ENCODE measurements at places on chromosomes 1 and 21.

DNA sequence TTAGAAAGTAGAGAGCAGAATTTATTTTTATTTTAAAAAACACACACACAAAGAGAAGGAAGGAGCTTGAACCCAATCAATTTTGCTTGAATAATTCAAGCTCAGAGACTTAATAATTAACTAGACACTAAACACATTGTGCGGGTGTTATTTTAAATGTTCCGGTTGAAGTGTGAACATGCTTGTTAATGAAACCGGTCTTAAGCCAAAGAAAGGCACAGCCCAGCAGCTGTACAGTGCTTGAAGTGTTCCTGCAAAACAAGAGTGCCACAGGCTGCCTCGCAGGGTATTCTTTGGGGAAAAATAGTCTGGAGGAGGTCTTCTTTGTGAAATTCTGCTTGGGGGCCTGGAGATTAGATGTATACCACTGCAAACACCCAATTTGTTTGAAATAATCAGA lies 2.2 kb upstream of the CDC42BPA start:
- no peak for DNase-seq

DNA sequence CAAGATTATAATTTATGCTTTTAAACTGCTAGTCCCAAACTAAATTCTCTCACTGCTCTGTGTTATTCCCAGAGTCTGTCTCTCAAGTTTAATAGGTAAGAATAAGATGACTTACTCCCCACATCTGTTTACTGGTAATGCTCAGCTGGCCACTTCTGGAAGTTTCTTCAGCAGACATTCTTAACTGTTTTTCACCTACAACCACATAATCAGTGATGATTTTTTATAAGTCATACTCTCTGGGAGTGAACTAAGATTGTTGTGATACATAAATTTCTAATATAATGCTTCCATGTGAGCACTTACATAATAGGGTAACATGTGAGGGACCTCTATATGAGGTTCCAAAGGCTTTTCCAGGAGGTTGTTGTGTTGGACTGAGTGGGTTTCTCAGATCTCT lies 8.7 kb downstream of the SLAMF7 start:
- no peak for DNase-seq

DNA sequence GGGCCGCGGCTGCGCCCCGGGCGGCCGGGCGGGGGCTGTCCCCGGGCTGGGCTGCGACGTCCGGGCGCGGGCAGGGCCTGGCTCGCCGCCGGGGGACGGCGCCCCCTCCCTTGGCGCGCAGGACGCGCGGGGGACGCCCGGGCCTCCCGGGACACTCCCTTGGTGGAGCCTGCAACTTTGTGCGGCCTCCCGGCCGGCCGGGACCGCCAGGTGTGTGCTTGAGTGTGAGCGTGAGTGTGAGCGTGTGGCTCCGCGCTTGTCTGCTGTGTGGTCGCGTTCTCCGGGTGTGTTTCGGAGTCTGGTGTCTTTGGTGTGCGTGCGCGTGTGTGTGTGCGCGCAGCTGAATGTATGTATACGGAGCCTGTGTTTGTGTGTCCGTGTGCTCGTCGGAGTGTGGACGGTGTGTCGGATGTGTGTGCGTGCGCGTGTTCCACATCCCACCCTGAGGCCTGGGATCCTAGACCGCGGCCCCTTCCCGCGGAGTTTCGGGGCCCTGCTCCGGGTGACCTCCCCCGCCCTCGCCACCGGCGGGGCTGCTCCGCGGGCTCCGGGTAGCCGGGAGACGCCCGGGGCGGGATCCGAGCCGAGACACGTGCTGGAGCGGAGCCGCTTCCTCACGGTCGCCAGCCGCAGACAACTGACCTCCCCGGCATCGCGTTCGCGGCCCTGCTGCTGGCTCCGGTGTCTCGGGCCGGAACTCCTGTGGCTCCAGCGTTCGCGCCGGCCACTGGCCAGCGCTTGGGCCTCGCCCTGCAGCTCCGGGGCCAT lies 1.7 kb downstream of the PTPRU start:
- no peak for DNase-seq

- peak; percentile 88 for DNase-seq
These were observed 219.2 kb upstream of the NR5A2 start for GRCh38 chr1:199808110-199808870.

GRCh38 chr1:226002667-226003501 lies 3.7 kb upstream of the SDE2 start:
- peak; percentile 60 for DNase-seq

GRCh38 chr21:31360717-31361116 lies 16.7 kb upstream of the TIAM1 start:
- DNase-seq, result no peak

GRCh38 chr1:8602471-8603219 lies 214.8 kb downstream of the RERE start:
- no peak for DNase-seq

- DNase-seq, result no peak
These were observed 33.1 kb upstream of the ZNF644 start for GRCh38 chr1:91054780-91055481.

DNA sequence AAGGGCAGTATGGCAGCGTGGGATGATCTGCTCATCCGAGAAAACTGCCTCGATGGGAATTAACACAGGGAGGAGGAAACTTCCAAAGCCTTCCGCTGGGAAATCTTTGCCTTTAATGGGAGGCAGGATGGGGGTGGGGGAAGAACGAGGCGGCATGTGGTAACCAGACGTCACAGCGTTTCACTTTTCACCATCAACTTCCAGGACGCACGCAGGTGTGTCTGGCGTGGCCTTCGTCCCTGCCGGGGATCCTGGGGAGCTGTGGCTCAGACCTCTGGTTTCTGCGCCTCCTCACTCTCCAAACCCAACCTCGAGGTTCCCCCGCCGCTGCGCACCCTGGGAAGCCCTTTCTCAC lies 282 bp downstream of the RSPH1 start:
- peak; percentile 20 for DNase-seq

- DNase-seq, result no peak
These were observed 25.8 kb downstream of the OSBPL9 start for GRCh38 chr1:51642739-51643142.

DNA sequence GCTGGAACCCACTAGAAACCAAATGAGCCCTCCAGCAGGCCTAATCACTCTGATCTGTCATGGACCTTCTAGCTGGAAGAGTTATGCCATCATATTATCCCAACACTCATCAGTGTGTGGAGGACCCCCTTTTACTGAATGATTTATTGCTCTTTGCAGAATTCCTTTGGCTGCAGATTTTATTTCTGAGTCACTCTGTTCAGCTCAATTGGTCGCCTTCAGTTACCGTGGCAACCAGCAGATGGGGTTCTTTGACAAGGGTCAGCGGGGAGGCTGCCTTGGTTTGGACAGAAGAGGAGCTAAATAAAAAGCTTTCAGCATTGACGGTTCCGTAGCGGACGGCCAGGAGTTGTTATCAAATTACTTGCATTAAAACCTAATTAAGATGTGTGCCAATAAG lies 220.1 kb downstream of the SDCCAG8 start:
- no peak for DNase-seq

- no peak for DNase-seq
These were observed 30.4 kb downstream of the KCNN3 start for GRCh38 chr1:154839691-154840090.

- DNase-seq, result no peak
These were observed 93.9 kb downstream of the KIF1B start for GRCh38 chr1:10304295-10304694.

DNA sequence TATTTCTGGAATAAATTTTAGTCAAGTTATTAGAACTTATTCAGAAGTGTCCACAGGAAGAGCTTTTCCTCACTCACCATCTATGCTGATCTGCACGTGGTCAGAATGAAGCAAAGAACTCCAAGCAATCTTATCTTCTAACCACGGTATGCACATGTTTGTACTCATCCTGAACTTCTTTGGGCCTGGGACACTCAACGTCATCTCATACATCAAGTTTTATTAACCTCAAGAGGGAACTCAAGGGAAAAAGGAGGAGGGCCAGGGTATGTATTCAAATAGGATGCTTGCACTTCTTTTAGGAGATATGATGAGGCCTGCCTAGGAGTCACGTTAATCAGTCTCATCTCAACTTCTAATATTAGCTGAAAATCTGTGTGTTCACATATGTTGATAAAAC lies 142.5 kb downstream of the C1orf94 start:
- no peak for DNase-seq

GRCh38 chr1:169047074-169047473 lies 59.4 kb upstream of the ATP1B1 start:
- no peak for DNase-seq

DNA sequence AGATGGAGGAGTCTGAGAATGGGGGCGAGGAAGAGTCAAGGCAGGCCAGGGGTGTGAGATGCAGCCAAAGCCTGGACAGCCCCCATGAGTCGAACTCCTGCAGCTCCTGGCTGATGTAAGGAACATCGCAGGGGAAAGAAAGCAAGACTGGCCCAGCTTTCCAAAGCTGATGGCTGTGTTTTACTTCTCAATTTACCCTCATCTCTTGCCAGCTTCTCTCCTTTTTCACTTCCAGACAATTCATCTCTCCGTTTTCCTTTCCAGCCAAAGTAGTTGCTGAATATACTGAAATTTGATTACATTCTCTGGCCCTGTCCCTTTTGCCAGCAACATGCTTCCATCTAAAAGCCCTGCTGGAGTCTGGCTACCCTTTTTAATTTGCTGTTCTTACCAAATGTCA lies 40.0 kb upstream of the UBE2U start:
- no peak for DNase-seq

- no peak for DNase-seq
These were observed 421.0 kb downstream of the MRPL39 start for GRCh38 chr21:25186273-25186672.

- no peak for DNase-seq
These were observed 731.4 kb downstream of the KCNT2 start for GRCh38 chr1:195876792-195877191.

GRCh38 chr1:219153723-219154122 lies 20.0 kb upstream of the LYPLAL1 start:
- no peak for DNase-seq

DNA sequence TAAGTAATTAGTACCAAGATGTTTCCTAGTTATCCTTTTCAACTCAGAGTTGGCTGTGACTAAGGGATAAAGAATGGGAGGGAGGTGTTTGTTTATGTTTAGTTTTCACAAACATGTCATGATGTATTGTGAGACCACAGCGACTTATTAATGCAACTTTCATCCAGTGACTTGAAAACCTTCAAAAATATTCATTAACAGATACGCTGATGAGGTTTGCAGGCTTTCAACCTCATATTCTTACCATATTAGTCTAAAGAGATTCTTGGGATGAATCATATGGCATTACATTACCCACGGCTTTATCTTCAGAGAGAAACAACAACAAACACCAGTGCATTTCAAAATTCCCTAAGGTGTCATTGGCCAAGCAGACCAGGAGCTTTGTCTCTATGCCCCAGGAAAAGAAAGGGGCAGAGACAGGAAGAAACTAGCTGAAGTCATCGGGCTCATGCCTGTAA lies 36.4 kb downstream of the PALMD start:
- peak; percentile 4 for DNase-seq

DNA sequence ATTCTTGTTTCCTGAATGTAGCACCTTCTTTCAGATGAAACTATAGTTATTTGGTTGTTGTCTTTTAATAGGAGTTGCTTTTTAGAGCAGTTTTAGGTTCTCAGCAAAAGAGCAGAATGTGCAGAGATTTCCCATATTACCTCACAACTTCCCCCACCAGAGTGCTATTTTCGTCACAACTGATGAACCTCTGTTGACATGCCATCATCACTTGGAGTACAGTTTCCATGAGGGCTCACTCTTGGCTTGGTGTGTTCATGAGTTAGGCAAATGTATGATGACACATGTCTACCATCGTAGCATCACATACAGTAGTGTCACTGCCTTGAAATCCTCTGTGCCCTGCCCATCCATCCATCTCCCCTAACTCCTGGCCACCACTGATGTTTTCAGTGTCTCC lies 3.7 kb downstream of the IBA57 start:
- no peak for DNase-seq

GRCh38 chr1:111887385-111887784 lies 102.1 kb downstream of the KCND3 start:
- DNase-seq, result no peak

GRCh38 chr1:168897249-168897648 lies 168.2 kb upstream of the DPT start:
- no peak for DNase-seq

- DNase-seq, result no peak
These were observed 49.9 kb upstream of the LAPTM5 start for GRCh38 chr1:30807318-30808066.

DNA sequence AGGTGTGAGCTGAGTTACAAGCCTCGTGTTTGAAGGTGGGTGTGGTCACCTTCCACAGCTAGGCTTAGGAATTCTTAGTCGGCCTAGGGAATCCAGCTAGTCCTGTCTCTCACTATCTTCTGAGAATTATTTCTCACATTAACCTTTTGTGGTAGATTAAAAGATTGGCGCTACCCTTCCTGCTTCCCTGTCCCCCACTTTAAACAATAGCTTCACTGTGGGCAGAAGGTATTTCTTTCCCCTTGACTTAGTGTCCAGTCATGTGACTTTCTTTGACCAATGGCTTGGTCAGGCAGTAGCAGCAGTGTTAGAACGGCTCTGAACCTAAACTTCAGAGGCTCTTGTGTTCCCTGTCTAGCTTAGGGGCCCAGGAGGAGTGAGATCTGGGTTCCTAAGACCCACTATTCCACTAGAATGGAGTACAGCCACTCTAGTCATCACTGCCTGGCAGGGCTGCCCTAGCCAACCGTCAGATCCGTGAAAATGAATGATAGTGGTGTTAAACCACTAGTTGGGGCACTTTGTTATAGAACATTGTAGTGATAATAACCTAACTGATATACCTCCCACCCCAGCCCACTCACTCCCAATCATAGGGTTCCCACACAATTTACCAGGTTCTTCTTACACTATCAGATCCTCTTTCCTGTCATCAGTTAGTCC lies 13.9 kb upstream of the C1orf141 start:
- DNase-seq, result no peak

DNA sequence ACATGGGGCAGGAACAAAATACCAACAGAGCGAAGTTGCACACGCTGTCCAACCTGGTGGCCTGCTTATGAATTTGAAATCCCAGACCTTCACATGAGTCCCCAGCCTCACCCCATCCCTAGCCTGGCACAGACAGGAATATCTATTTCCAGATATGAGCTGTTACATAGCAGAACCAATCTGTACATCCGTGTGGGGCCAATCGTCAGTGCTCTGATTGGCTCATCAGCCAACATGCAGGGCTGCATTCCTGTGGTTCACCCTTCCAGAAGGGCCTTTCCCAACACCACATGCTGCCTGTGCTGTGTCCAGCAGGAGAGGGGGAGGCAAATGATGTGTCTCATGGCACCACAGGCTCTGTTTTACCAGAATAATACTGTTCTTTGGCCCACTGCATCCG lies 31.3 kb downstream of the CCN1 start:
- peak; percentile 72 for DNase-seq

- no peak for DNase-seq
These were observed 132.4 kb downstream of the SDCCAG8 start for GRCh38 chr1:243388276-243388675.

- no peak for DNase-seq
These were observed 107.8 kb upstream of the DMRTA2 start for GRCh38 chr1:50531027-50531426.

DNA sequence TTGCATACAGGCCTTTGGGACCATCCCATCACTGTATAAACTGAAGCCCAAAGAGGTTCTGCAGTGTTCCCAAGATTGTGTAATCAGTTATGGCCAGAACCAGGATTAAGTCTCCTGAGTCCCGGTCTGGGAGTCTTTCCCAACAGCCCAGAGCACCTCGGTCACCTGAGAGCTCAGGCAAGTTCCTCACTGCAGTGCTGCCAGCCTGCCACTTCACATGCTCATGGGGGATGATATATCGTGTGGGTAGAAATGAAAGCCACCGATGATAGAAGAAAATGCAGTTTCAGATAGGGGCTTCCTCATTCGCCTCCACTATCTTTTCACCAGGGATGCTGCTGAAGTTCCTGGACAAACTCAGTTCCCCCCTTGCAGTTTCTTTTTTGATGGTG lies 30.4 kb downstream of the FHAD1 start:
- DNase-seq, result no peak

All from A549 (cell line).